ENCODE measurements at places on chromosomes 5 and 9.

DNA sequence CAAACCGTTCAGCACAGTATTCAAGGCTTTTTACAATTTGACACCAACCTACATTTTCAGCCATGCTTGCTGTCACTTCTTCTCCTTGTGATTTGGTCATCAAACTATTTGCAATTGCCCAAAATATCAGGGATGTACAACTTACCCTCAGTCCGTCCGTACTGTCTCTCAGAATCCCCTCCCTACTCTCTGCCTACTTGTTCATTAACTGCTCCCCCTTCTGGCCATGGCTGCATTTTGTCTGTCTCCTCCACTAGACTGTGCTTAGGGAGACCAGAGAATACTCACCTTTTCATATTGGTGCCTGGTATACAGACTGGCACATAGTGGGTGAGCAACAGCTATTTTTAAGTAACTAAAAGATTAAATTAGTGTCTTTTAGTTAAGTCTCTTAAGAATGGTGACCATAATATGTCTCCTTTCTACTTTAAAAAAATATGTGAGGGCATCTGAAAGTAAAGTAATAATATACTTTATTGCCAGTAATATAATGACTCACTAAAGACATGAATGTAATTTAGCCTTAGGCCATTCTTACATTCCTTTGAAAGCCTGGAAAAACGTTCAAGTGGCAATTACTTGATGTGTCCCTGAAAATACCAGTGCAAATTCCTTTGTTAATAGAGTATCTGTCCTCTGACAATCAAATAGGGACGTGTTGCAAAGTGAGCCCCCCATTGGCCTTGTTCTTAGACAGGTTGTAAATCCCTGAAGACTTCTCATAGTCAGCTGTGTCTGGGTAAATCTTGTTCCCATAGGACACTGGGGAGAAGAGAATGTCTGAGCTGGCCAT lies 27.8 kb downstream of the PRLR start:
- DNase-seq, result no peak

GRCh38 chr5:172282272-172283019 lies 1.1 kb downstream of the UBTD2 start:
- no peak for DNase-seq

GRCh38 chr5:74094096-74094781 lies 468.2 kb downstream of the ARHGEF28 start:
- DNase-seq, result no peak

- DNase-seq, result no peak
These were observed 114.3 kb downstream of the MVB12B start for GRCh38 chr9:126440940-126441339.

DNA sequence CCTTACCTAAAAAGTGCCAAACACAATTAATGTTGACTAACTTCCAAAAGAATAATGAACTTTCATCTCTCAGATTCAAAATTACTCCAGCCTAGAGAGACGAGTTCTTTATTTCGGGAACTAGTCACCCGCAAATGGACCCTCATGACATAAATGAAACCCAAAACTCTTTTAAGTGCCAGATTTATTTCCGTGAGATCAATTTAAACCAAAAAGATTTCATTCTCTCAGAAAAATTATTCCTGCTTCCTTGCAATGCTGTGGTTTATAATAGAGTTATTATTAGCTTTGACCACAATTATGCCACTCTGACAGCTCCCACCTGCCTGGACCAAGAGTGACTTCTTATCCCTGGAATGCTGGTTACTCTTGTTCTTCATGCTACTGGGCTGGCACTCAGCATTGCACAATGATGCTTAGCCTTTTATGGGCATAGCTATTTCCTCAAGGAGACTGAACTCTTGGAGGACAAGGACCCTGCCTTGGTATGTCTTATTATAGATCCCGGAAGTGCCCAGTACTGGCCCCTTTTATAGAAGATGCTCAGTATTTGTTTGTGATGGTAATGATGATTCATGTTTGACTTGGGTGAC lies 183.5 kb downstream of the SNX18 start:
- no peak for DNase-seq

GRCh38 chr5:39333104-39333503 lies 31.2 kb downstream of the C9 start:
- no peak for DNase-seq

DNA sequence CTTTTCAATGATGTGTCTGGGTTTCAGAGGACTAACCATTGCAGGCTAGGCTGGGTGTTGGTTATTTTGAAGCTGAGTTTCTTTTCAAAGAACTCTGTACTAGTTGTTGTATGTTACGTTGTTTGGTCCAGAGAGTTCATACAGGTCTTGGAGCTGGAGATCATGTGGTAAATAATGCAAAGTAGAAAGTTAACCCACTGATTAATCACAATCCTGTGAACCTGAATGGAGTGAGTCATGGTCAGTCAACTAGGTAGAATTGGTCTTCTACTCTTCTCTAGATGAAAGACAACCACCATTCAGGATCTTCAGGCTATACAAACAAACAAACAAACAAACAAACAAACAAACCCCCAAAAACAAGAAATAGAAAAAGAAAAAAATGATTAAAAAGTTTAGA lies 388.9 kb upstream of the ACTBL2 start:
- no peak for DNase-seq

DNA sequence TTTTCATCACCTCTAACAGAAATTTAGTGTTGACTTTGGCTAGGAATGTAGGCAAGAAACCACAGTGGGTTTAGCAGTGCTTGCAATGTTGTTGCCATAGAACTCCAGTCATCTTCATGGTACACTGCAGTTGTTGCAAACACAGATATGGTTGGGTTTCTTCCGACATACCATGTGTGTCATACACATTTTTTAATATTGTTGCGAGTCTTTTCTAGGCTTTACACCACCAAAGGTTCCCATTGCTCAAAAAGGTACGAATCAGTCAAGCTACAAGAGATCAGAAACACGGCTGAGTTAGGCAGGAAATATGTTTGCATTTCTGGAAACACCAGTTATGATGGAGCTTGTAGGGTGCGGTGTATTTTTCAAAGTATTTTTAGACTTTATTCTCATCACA lies 172.4 kb downstream of the SYK start:
- no peak for DNase-seq

DNA sequence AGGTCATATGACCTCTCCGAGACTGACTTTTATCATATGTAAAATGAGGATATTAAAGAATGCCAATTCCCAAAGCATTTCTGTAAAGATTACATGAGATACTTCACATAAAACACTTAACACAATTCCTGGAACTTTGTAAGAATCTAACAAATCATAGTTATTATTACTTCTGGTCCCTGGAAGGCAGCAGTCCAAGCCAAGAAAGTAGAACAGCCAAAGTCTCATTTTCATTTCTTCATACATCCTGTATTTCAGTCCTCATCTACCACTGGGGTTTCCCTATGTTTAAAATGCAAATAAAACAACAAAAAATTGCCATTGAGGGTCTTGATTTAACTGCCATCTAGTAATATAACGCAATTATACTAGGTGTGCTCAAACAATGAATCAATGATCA lies 179.5 kb downstream of the MARCHF11 start:
- DNase-seq, result no peak

DNA sequence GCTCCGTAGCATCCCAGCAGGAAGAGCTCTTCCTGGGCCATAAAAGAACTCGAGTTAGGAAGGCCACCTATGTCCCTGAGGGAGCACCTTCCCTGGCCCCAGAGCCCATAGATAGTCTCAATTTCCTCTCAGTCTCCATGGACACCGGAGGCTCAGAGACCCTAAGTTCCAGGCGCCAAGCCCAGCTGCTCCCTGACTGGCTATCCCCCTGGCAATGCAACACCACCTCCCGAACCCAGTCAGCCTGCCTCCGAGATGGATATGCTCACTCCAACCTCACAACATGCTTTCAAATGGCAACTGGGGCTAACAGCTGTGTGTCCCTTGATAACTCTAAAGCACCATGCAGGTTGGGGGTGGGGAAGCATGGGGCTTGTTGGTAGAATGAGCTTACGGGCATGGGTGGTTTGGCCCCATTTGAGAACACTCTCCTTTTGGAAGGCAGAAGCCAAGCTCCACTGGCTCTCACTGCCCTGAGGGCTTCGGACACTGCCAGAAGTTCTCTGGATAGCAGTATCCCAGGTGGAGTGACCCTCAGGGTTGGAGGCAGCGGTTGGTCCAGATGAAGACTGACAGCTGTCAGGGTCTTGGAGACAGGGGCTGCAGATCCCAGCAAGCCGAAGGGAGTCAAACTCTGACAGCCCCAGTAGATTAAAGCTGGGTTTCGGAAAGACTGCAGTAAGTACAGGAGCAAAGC lies 165.3 kb downstream of the PAX5 start:
- no peak for DNase-seq

GRCh38 chr5:172758077-172758833 lies 12.7 kb downstream of the DUSP1 start:
- no peak for DNase-seq

DNA sequence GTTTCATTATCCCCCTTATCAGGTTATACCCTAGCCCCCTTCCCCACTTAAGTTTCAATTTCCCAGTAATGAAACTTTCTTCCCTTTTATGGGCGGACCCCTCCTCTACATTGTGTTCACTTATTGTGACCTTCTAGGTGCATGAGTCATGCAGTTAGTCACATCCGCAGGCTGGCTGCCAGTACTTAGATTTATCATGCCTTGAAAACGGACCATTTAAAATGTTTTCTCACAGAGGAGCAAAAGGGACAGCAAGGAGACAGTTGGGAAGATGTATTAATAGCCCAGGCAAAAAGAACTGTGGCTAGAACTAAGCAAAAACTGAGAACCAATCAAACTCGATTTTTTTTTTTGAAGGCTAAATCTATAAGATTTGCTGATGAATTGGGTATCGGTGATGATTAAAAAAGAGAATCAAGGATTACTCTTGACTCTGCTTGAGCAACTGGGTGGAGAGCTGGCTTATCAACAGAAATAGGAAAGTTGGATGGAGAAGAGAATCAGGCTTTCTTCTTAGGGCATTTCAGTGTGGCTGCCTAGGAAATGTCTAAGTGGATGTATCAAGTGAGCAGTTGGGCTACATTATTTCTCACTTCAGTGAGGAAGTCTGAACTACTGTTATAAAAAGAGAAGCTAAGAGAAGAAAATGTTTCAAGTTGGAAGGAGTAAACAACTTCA lies 615.0 kb downstream of the HINT1 start:
- DNase-seq, result no peak

DNA sequence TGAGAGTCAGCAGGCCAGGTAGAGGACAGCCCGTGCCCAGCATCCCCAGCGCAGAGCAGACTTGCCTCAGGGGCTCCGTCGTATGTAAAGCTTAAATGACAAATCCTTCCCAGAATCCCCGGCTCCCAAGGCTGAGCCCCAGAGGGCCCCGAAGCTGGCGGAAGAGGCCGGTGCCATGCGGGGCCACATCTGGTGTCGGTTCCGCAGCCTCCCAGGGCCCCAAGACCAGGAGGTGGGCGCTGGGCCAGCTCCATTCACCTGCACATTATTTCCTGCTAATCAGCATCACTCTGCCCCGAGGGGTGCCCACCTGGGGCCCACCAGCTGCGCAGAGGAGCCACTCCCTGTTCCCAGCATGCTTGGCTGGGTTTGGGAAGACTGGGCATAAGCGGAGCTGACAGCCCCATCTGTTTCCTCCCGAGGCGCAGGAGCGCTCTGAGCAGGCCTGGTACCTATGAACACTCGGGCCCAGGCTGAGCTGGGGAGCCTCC lies 124.0 kb upstream of the PPP1R26 start:
- no peak for DNase-seq

DNA sequence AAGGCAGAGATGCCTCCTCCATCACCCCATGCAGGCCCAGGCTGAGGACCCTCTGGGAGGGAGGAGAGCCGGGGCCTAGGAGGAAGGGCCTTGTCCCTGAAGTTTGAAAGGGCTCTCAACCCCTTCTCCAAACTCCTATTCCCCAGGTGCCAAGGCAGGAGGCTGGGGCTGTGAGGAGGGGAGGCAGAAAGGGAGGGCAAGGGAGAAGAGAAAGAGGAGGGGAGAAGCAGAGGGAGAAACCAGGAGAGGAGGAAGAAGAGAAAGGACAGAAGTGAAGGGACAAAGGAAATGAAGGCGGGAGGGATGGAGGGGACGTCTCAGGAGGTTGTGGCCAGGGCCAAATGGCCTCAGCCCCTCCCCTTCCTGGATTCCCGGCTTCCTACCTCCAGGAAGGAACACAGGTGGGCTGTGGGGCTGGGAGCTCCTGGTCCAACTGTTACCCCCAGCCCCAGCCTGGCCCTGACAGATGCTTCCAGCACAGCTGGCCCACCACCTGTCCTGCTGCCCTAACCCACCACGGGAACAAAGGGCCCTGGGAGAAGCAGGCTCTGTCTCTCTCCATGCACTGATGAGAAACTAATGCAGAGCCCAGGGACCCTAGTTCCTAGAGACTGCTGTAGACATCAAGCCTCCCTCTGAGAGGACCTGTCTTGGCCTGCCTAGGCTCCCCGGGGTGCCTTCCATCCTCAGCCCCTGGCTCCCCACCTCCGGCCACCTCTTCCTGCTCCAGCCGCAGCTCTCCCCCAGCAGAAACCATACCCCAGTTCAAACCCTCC lies 3.5 kb downstream of the DBN1 start:
- DNase-seq, result no peak

GRCh38 chr9:75979362-75979761 lies 88.9 kb downstream of the PCSK5 start:
- no peak for DNase-seq

DNA sequence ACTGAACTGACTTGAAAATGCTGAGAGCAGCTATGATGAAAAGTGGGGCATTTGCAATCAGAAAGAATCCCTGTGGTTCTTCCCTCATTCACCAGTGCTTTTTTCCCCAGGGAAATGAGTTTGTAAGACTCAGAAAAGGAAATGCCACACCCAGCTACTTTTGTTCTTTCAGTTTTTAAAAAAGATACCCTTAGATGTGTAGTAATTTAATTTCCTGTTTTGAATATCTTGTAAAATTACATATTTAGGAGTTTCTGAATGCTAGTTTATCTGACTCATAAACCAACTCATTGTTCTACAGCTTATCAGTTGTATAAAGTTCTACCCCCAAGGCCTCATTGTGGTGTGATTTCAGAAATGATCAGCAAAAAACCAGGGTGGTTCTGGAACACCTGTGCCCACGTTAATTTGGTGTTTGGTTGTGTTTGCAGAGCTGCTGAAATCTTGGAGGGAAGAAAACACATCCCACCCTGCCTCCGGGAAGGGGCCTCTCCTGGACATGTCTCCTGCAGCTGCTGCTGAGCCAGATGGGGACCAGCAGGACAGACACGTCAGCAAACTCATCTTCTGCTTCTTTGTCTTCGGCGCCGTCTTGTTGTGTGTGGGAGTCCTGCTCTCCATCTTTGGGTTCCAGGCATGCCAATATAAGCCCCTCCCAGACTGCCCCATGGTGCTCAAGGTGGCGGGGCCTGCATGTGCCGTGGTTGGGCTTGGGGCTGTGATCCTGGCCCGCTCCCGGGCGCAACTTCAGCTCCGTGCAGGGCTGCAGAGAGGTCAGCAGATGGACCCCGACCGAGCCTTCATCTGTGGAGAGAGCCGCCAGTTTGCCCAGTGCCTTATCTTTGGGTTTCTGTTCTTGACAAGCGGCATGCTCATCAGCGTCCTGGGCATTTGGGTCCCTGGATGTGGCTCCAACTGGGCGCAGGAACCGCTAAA lies 2.8 kb downstream of the TMEM171 start:
- DNase-seq, result no peak

GRCh38 chr9:136014924-136015633 lies 53.9 kb upstream of the UBAC1 start:
- no peak for DNase-seq
